ENCODE measurements at places on chromosomes 12 and 14.

GRCh38 chr14:32702562-32702961 lies 236.1 kb upstream of the NPAS3 start:
- peak; percentile 70 for DNase-seq

GRCh38 chr12:105590571-105590970 lies 260.1 kb downstream of the C12orf75 start:
- no peak for DNase-seq

DNA sequence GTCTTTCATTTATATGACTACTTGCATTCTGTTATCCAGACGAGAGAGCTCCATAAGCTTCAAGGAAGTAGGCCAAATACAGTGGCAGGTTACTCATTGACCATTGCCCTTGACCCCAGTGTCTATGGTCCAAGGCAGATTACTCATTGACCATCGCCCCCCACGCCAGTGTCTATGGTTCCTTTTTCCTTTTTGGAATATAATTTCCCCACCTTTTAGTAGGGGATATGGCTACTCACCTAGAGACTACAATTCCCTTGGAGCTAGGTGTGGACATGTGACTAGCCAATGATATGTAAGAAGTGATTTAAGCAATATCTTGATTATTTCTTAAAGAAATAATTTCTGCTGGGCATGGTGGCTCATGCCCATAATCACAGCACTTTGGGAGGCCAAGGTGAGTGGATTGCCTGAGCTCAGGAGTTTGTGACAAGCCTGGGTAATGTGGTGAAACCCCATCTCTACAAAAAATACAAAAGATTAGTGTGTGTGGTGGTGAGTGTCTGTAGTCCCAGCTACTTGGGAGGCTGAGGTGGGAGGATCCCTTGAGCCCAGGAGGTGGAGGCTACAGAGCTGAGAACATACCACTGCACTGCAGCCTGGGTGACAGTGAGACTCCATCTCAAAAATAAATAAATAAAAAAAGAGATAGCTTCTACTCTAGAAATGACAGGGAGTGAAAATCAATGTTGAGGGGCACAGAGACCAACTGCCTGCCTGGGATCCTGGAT lies 32.6 kb downstream of the SIX4 start:
- no peak for DNase-seq

- DNase-seq = no peak
These were observed 71.3 kb downstream of the TSPAN11 start for GRCh38 chr12:30997685-30998440.

DNA sequence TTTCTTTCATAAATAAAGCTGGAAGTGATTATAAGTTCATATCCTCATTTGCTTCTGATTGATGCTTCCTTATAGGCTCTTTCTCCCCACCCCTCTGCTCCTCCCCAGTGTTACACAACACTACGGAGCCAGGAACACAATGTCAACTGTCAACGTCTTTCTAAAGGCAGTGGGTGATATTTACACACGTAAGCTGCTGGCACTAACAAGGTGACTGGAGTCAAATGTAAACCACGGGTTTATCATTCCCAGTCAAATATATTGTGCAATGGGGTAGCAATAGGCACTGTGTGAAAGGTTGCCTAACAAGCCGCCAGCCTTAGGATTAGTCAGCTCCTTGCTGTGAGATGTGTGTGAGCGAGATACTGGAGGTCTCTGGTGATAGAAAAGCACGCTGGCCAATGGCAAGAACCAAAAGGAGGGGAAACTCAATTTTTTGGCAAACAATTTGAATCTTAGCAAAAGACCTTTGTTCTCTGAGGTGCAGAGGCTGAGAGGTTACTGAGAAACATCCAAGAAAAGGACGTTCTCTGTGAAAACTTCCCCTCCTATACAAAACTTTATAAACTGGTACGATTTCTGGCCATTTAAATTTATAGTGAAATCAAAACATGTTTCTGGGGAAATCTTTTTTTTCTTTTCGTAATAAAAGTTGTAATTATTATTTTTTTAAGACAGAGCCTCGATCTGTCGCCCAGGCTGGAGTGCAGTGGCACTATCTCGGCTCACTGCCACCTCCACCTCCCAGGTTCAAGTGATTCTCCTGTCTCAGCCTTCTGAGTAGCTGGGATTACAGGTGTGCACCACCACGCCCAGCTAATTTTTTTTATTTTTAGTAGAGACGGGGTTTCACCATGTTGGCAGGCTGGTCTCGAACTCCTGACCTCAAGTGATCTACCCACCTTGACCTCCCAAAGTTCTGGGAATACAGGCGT lies 22.3 kb upstream of the HECTD1 start:
- DNase-seq = peak; percentile 95

GRCh38 chr12:22310709-22311108 lies 23.8 kb downstream of the ST8SIA1 start:
- DNase-seq = no peak

GRCh38 chr14:99187858-99188257 lies 84.1 kb downstream of the BCL11B start:
- DNase-seq = no peak

- DNase-seq = no peak
These were observed 7.3 kb downstream of the ULK1 start for GRCh38 chr12:131901431-131902331.

DNA sequence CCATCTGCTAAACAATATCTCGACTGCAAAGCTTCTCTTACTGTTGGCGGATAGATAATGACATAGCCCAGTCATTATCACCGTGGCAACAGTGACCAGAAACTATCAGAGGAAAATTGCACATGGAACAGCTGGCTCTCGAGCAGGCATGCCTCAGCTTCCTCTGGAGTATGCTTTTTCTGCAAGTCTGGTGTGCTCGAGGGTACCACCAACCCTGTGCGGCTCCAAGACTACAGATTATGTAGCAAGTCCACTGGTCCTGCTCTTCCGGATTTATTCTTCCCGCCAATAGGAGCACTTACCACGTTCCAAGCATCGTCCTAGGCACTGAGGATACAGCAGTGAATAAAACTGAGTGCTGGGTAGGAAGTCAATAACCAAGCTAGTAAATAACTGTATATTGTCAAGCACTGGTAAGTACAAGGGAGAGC lies 1.4 kb upstream of the GLRX5 start:
- peak; percentile 60 for DNase-seq

- peak; percentile 74 for DNase-seq
These were observed 638.6 kb downstream of the BCL11B start for GRCh38 chr14:98633380-98633779.

DNA sequence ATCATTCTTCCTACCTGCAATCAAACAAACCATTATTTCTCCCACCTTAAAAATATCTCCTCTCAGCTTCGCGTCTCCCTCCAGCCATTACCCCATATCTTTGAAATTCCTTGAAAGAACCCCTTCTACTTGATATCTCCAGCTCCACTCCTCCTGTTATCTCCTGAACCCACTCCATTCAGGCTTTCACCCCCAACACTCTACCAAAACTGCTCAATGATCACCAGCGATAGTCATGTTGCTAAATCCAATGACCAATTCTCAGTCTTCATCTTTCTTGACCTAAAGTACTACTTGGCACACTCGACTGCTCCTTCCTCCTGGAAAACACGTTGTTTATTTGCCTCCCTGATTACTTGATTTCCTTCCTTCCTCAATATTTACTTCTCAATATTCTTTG lies 70.1 kb downstream of the DUSP16 start:
- DNase-seq = no peak

- DNase-seq = no peak
These were observed 340.1 kb upstream of the FKBP4 start for GRCh38 chr12:2454601-2455177.

DNA sequence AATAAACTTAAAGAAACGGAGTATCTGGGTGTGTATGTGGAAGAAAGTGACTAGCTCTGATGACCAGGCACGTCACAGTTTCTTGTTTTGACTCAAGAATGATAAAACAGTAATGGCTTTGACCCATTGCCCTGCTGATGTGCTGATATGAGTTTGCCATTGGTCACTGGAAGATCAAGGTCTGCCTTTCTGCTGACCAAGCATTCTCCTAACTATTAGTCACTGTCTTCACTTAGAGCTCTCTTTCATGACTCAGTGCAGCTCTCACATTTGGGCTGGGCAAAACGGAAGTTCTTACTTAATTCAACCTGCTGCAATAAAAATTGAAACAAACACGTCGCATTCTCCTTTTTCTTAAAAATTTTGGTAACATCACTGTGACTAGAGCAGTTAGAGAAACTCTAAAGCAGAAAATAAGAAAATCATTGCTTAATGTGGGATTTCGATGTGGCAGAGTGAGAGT lies 366.7 kb downstream of the BTG1 start:
- peak; percentile 76 for DNase-seq

GRCh38 chr12:110865521-110865920 lies 18.7 kb downstream of the CCDC63 start:
- DNase-seq = no peak

GRCh38 chr12:20196767-20197166 lies 171.6 kb upstream of the PDE3A start:
- no peak for DNase-seq

- no peak for DNase-seq
These were observed 30.2 kb upstream of the NAV3 start for GRCh38 chr12:77800501-77800900.

DNA sequence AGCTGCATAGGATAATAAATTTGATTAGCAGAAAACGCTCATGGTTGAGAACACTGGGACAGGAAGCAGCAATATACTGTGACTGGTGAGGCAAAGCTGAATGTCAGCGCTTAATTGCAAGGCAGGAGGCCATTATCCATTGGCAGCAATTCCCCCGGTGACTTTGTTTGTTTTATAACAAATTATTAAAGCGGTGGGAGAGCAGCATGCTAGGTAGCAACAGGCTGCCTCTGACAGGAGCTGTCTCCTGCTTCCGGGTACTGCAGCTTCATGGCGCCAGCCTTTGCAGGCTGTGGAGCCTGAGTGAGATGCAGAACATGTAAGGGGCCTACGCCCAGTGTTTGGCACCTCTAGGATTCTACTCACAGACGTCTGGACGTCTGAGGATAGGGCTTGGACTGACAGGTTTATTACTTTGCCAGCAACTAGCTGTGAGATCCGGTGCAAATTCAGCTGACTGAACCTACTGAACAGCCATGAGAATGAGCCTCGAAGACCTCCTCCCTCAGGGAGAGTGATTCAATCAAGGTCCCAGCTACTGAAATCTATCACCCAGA lies 82.1 kb upstream of the SSTR1 start:
- no peak for DNase-seq

- no peak for DNase-seq
These were observed 1340.9 kb downstream of the FSCB start for GRCh38 chr14:43166163-43166562.

DNA sequence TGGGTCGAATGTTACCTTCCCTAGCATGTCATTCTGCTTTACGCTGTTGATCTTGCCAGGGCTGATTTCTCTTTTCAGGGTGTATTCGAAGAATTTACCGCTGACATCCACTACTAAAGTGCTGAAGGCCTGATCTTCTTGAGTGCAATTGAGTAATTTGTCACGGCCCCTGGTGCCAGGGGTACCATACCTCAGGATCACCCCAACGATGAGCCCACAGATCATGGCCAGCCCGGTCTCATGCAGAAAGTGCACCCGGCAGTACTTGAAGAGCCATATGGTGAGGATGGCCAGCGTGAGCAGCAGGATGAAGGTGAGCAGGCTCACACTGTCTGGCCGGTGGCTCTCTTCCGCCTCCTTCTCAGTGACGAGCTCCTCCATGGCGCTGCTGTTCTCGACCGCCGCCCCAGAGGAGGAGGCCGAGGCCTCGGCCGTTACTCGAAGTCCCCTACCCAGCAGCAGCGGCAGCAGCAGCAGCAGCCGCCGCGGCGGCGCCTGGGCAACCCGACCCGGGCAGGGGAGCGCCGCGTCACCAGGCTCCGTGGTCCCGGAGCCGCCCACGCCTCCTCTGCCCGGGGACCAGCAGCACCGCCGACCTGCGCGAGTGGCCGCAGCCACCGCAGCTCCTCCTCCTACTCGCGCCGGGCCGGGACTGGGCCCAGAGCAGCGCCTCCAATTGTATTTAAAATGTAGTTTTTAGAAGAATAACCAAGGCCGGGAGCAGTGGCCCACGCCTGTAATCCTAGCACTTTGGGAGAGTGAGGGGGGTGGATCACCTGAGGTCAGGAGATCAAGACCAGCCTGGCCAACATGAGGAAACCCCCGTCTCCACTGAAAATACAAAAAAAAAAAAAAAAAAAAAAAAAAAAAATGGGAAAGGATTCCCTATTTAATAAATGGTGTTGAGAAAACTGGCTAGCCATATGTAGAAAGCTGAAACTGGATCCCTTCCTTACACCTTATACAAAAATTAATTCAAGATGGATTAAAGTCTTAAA lies 58.5 kb upstream of the TMPO start:
- DNase-seq = peak; percentile 66

DNA sequence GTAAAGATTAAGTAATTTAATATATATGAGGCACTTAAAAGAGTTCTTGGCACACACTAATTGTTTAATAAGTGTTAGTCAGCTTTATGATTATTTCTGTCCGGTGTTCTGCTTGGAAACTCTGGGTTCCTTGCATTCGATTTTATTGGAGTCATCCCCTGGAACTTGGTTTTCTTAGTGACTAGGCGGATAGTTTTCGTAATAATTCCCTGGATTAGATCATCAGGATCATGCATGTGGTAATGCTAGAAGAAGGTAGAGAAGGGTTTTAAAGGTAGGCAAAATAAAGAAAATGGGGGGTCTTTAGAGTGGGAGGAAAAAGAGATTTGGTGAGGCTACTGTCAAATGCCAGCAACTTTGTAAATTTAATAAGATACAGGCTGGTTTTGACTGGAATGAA lies 88.4 kb downstream of the MYF5 start:
- DNase-seq = no peak

DNA sequence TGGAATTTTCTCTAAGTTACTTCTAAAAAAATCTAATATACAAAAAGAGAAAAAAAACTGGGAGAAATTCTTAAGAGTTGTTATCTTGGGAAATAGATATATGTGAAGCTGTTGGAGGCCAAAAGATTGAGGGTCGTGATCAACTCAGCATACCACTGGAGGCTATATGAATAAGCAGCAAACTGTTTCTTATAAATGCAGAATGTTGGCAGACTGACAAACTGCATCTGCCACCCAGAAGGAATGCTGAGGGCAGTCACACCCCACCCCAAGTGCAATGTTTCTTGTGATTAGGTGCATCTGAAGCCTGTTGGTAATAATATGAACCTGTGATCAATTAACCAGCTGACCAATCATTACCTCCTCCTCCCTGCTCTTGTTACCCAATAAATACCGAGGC lies 818.6 kb upstream of the MGAT4C start:
- DNase-seq = peak; percentile 2

GRCh38 chr12:120800665-120801064 lies 75.0 kb downstream of the ACADS start:
- DNase-seq = no peak

DNA sequence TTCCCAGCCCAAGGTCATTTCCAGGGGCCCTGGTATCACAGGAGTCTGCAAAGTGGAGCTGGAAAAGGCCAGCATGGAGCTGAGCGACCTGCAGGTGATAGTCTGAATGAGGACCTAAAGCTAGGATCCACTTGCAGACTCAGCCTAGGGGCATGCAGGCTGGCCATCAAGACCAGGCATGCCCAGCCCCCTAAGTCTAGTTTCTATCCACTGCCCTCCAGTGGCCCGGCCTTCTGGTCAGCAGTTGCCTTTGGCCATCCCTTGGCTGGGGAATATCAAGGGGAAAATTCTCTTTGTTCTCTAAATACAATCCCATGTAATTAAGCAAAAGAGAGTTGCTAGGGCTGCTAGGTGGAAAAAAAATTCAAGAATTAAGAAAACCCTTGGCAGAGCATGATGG lies 96.3 kb upstream of the LHX5 start:
- DNase-seq = no peak
